SJCRH30 (cell line): ENCODE measurements at places on chromosomes 12 and 14. TPM values are rescaled to one million over a fixed set of nuclear protein-coding genes. Genes with fewer than 3 reads are reported as not detected.
A peak's percentile ranks its signal among the peaks of the same experiment; 100 is the strongest.

DNA sequence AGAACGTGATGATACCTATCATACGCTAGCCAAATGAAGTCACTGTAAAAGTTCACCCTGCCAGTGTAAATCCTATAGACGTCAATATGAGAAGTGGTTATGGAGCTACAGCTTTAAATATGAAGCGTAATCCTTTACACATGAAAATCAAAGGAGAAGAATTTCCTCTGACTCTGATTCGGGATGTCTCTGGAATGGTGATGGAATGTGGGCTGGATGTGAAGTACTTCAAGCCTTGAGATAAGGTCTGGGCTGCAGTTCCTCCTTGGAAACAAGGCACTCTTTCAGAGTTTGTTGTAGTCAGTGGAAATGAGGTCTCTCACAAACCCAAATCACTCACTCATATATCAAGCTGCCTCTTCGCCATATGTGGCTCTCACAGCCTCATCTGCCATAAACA is 53.1 kb upstream of the NAP1L1 start:
- DNase-seq, result no peak

GRCh38 chr12:97159377-97159776 is 252.3 kb downstream of the NEDD1 start:
- DNase-seq, result no peak

DNA sequence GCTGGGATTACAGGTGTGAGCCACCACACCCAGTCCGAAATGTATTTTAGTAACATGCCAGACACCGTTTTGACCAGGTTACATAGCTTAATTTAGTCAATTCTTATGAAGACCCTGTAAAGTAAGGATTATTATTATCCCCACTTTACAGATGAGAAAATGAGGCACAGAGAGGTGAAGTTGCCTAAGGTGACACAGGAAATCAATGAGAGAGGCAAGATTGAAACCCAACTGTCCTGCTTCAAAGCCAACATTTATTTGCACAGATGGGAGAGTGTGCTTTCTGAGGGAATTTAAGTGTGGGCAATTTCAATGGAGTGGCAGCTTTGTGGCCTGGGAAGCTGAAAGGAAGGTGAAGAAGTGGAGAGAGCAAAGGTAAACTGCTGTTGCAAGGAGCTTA is 19.1 kb upstream of the EPS8 start:
- no peak for DNase-seq

DNA sequence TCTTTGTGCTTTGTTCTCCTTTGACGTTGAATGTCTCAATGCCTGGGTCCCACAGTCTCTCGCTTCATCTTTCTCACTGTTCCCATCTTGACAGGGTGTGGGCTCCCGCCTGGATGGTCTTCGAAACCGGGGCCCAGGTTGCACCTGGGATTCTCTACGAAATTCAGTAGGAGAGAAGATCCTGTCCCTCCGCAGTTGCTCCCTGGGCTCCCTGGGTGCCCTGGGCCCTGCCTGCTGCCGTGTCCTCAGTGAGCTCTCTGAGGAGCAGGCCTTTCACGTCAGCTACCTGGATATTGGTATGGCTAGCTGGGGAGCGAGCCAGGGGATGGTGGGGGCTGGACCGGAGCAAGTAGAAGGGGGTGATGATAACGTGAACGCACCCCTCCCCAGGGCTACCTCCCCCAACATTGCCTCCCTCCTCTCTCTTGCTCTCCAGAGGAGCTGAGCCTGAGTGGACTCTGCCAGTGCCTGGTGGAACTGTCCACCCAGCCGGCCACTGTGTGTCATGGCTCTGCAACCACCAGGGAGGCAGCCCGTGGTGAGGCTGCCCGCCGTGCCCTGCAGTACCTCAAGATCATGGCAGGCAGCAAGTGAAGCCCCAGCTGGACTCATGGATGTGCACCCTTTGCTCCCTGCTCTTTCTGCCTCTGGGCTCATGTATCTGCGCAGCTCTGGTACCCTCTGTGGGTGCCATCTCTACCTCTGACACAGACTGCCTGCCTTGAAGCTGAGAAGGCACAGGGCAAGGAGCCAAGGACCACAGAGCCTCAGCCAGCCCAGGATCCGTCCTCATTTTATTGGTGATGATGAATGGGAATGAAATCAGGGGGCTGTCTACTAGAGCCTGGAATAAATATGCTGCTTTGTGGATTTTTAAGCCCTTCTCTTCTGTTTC is 1.5 kb downstream of the NPFF start:
- DNase-seq, result no peak

GRCh38 chr12:14618983-14619382 is 51.3 kb upstream of the PLBD1 start:
- peak; percentile 49 for DNase-seq

GRCh38 chr14:99155173-99156089 is 116.6 kb downstream of the BCL11B start:
- DNase-seq, result no peak

DNA sequence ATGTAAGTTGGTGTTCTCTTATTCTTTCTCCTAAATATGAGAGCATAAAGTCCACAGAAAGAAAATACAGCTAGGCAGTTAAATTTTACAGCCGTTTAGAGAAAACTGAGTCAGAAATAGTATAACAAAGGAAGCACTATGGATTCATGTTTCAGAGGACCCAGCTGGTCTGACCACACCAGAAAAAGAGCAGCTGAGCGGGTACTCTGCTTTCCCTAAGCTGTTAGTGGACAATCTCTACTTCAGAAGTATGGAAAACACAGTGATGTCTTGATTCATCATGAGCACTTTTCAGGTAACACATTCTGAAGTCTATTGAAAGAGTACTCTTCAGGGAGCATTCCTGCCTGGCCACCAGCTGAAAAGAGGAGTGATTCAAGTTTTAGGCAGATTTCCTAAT is 12.4 kb downstream of the PPM1H start:
- peak; percentile 89 for DNase-seq

GRCh38 chr12:67981287-67982162 is 7.7 kb upstream of the IFNG-AS1 start:
- DNase-seq, result no peak

CLEC2B gene
- not detected in 2 replicates for total RNA-seq

BHLHE41 gene
- total RNA-seq, result 3.1 and 4.1 TPM in 2 replicates

FBLN5 gene
- 27.8 and 29.6 TPM in 2 replicates for total RNA-seq

RBM19 gene
- 20.8 and 25.3 TPM in 2 replicates for total RNA-seq

PZP gene
- total RNA-seq, result not detected in 2 replicates
